NCI-H510A treated with DMSO at 0.1 percent for 48 hours (cell line): ENCODE measurements at places on chromosomes 1 and 21.

DNA sequence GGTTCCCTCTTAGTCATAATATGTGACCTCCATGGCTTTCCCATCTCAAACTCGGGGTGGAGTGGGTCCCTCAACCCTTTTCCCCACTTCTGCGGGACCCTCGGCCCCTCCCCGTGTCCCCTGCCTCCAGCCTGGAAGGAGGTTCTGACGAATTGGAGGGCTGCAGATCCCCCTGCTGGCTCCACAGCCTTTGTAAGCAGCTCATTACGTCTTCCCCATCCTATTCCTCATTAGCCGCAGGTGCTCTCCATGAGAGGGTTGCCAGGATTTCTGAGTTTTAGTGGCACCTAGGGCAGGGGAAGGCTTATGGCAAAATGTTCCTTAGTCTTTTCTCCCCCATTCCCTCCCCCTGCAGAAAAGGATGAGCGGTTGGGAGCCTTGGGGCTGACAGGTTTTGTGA is 8.3 kb downstream of the ACTL8 start:
- DNase-seq = no peak

GRCh38 chr21:15098908-15099307 is 34.1 kb upstream of the NRIP1 start:
- DNase-seq = no peak

DNA sequence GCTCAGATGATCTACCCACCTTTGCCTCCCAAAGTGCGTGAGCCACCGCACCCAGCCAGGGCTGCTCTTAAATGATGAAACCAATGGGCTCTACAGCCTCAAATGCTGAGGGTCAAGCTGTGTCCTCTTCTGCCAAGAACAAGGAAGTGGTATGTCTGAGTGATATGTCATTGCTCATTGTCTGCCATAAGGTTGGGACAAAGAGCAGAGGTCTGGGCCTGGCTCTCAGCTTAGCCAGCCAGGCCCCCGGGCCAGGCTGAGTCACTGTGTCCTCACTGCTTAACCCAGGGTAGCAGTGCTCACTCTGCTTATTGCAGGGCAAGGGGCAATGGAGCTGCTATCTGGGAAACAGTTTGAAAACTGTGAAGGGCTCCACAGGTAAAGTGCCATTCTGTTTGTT is 8.3 kb upstream of the ETS2 start:
- no peak for DNase-seq

DNA sequence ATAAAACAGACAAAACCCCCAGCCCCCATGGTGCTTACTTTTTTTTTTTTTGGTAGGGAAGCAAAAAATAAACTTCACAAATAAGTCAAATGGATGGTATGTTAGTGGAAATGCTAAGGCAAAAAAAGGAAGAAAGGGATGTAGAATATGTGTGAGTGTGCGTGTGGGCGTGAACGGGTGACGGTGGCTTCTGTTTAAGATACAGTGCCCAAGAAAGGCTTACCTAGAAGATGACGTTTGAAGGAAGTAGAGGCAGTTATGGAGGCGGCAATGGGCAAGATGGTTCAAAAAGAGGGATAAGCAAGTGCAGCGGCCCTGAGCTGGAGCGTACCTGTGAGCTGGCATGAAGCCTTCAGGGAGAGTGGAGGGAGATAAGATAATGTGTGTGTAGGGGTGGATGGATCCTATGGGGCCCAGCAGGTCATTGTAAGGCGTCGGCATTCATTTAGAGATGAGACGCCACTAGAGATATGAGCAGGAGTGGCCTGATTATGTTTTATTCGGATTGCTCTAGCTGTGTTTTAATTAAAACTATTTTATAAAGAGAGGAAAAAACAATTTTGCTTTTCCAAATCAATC is 19.9 kb downstream of the LEPR start:
- no peak for DNase-seq

GRCh38 chr1:33410091-33410701 is 20.7 kb downstream of the PHC2 start:
- DNase-seq = peak; percentile 61

DNA sequence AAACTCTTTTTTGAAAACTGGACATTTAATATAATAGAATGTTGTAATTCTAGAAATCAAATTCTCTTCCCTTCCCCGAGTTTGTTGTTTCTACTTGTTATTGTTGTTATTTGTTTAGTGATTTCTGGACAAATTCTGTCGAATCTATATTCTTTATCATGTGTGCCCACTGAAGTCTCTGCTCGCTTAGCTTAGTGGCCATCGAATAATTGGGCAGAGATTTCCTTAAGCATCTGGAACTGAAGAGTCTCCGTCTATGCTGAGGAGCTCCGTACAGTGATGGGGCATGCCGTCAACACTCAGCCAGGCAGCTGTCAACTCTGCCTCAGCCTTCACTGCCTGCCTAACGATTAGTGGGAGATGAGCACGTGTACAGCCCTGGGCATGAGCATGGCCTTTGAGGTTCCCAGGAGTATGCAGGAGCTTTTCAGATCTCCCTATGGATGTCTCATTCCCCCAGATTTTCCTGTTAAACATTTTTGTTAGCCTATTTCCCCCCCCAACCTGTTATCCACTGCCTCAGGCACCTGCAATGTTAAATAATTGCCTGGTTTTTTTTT is 66.8 kb downstream of the SLX9 start:
- DNase-seq = no peak

DNA sequence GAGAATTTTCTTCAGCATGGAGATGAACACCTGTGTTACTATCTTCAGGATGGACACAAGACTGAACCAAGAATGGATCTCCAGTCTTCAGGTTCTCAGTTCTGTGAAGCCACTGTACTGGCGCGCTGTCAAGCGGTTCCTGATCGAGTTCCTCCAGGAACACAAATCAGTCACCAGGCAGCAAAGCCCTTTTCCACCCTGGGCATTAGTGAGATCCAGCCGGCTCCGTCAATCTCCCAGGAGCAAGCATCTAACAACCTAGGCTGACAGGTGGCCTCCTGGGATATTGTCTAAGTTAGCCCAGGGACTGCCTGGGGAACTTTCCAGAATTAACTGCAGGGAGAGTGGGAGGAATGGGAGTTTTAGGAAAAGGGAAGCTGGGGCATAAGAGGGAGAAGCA is 9.7 kb upstream of the IGFN1 start:
- DNase-seq = no peak

GRCh38 chr1:119286587-119287181 is 81.9 kb upstream of the HAO2 start:
- DNase-seq = peak; percentile 69

GRCh38 chr1:94542088-94542870 is 720 bp upstream of the F3 start:
- DNase-seq = no peak
